Mesenchymal stem cell (in vitro differentiated cells and primary cell): ENCODE measurements at places on chromosomes 6 and 20.

GRCh38 chr6:166772518-166772917, 145.5 kb upstream of the RPS6KA2 start:
- DNase-seq = no peak

GRCh38 chr20:18388860-18389259, 78.0 kb downstream of the DZANK1 start:
- peak; percentile 26 for DNase-seq

GRCh38 chr20:38170826-38171674, 6.0 kb upstream of the TGM2 start:
- DNase-seq = peak; percentile 94

GRCh38 chr6:39091220-39091619, 23.8 kb downstream of the SAYSD1 start:
- no peak for DNase-seq

GRCh38 chr6:142804490-142804889, 140.5 kb downstream of the HIVEP2 start:
- no peak for DNase-seq

- no peak for DNase-seq
Measured at GRCh38 chr6:82385961-82386360, 22.3 kb downstream of the TPBG start.

DNA sequence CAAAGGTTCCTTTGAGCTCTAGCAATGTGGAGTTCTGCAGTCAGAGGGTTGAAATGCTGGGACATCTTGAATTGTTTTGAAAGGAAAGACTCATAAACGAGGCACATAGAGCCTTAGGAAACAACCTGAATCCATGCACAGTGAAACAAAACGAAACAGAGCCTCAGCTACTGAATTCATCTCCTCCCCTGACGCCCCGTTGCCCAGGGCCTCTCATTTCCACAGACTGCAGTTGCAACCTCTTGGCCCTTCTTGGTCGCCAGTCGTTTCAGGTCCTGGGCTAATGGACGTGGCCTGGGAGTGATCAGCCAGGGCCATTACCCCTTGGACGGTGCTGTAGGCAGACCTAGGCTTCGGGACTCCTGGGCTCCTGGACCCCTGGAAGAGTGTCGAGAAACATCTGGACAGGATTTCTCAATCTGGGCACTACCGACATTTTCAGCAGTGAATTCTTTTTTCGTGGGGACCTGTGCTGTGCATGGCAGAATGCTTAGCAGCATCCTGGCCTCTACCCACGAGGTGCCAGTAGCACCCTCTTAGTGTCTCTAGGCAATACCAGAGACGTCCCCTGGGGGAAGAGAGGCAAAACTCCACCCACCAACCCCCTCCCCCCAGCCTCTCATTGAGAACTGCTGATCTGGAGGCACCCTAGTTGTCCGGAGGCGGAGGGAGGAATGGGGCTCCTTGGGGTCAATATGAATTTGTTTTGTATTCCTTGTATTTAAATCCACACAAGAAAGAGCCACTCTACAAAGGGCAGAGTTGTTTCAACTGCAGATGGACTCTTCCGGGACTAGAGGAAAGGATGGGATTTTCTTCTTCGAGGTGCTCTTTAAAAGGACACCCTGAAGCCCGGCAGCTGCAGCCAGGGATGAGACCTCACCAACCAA, 50.2 kb downstream of the TMEM242 start:
- peak; percentile 19 for DNase-seq

GRCh38 chr6:11392778-11393507, 144.6 kb upstream of the TMEM170B start:
- no peak for DNase-seq

DNA sequence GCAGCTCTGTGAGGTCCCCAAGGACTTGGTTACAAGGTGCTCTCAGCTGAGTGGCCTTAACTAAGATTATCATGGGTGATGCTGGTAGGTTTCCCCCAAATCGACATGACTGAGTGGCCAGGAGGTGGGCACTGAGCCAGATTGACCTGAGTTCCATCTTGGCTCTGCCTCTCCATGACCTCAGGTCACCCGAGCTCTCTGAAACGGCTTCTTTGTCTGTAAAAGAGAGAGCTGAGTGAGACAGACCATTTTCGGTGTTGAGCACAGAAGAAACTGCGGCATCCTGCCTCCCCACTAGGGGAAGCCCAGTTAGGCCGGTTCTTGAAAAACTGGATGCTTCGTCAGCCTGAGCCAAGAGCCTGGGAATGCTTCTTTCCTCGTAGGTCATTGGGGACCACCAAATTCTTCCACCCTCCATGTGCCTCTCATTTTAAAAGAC, 14.1 kb upstream of the STX16 start:
- DNase-seq = no peak

- no peak for DNase-seq
Measured at GRCh38 chr20:7748624-7749023, 191.6 kb downstream of the HAO1 start.

GRCh38 chr6:169370054-169370453, 116.4 kb upstream of the THBS2 start:
- DNase-seq = no peak

DNA sequence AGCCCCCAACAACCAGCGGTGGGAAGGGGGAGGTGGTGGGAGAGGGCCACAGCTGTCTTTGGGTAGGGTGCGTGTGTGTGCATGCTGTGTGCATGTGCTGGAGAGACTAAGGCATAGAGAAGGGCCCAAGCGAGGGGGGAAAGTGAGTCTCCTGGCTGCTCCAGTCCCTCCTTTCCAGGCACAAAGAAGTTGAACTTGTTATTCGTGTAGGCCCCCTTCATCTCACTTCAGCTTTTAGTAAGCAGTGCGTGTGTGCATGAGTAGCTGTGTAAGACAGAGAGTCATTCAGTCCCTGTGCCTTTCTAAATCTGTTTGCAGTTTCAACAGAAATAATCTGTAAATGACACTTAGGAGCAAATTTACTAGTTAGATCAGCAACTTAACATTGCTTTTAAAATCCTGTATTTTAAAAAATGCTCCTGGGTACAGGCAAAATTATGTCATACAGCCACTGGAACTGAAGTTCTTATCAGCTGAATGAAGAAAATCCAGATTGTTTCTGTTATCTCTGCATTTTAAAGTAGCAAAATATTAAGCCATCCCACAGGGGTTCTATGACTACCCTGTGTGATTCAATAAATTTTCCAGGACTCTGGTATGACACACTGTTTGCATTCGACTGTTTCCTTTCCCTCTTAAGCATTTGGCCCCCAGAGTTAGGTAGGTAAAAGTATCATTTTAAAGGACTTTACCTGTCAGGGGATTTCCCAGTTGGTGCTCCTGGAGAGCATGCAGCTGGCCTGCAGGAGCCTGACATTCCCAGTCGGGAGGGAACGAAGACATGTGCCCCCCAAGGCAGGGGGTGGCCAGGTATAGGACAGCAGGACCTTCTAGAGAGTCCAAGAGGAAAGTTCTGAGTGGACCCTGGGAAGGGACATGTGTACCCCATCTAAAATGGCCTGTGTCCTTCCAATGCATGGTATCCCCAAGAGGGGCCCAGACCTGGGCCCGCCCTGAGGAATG, 39.0 kb downstream of the MTRES1 start:
- no peak for DNase-seq

DNA sequence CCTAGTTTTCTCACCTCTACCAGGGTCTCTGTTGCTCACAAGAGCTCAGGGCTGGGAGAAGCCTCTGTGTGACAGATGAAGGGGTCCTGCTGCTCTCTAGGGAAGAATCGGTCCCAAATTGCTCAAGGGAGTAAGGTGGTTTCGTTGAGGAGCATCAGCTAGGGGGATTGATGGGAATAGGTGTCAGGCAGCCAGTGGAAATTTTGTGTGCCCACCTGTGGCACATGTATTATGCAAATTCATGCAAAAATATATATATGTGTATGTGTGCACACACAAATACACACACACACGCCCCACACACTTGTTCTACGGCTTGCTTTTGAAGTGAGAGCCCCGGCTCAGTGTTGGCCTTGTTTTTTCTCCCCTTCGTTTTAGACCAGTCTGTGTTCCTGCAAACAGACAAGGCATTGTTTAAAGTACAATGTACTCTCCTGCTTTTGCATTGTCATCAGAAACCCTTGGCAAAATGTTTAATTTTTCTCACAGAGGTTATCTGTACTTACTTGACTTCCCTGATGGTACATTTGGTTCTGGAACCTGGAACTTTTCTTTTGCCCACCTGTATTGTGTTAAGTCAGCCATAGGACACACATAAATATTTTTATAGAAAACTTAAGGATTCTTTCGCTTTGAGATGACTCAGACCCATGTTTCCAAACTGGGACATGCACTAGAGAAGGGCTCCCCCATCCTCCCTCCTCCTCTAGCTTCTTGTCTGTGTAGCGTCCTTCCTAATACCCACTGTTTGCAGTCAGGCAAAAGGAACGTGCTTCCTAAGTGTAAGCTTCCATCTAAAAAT, 26.7 kb downstream of the FOXO3 start:
- peak; percentile 91 for DNase-seq

DNA sequence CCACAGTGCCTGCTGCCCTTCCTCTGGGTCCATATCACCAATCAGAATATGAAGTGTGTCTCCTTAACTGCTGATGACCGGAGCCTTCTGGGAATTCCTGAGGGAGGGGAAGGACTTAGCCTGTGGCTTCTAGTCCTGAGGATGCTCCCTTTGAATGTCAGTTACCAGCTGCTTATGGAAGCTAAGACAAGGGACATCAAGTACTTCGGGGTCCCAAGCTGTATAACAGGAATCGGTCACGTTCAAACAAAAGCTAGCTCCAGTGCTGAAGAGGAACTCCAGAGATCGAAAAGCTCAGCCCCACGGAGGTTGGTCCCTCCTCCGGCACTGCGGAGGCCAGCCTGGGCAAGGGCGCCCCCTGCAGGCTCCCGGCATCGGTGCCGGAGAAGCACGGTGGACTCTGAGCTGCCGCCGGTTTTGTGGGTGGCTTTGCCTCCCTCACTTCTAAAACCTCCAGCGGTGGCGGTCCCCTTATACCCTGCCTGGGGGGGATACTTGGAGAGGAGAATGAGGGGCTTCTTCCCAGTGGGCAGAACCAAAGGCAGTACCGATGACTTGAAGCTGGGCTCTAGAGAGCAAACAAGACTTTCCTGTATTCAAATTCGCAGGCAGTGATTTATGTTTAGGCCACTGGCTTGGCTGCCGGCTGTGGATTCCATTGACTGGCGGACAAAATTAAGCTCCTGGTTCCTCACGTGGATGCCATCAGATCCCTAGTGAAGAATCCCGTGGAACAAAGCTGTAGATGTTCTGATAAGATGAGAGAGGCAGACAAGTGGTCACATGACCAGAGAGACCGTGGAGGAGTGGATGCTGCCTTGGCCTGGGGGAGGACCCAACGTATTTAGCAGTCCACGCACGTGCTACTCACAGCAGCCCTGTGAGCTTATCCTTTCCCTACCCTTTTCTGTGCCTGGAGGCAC, 16.2 kb upstream of the UBR2 start:
- DNase-seq = peak; percentile 75

DNA sequence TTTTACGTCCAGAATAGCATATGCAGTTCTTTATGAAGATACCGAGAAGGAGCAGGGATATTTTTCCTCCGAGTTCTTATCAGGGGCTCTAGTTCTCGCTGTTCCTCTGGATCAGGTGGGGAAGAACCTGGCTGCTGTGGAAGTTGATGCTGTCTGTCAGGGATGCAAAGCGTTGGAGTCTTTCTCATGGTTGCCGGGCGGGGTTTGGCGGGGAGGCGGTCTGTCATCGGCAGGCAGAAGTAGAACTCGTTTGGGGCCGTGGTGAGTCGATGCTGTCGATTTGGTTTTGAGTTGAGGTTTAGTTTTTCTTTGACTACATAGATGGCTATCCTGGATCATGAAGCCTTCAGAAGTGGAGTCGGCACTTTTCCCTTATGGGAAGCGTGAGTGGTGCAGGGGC, 691.2 kb downstream of the QKI start:
- no peak for DNase-seq

GRCh38 chr6:73932866-73933265, 236.9 kb downstream of the CD109 start:
- DNase-seq = no peak

GRCh38 chr6:137217801-137218472, 1.2 kb downstream of the IFNGR1 start:
- DNase-seq = peak; percentile 37

DNA sequence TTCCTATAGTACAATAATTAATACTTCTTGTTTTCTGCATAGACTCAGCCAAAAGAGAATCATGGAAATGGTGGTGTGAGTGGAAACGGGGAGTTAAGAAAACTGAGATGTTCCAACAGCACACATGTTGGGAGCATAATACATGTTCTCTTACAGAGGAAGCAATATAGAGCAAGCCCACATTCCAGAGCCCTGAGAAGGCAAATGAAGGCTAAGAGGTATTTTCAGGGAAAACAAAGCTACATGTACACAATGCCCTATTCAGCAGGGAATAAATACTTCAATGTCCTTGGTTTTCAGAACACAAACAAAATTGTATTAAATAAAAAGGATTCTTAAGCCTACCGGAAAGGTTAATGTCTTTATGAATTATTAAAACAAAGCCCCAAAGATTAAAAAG, 35.1 kb upstream of the SMIM8 start:
- no peak for DNase-seq

- no peak for DNase-seq
Measured at GRCh38 chr6:17621003-17621402, 20.9 kb downstream of the FAM8A1 start.

DNA sequence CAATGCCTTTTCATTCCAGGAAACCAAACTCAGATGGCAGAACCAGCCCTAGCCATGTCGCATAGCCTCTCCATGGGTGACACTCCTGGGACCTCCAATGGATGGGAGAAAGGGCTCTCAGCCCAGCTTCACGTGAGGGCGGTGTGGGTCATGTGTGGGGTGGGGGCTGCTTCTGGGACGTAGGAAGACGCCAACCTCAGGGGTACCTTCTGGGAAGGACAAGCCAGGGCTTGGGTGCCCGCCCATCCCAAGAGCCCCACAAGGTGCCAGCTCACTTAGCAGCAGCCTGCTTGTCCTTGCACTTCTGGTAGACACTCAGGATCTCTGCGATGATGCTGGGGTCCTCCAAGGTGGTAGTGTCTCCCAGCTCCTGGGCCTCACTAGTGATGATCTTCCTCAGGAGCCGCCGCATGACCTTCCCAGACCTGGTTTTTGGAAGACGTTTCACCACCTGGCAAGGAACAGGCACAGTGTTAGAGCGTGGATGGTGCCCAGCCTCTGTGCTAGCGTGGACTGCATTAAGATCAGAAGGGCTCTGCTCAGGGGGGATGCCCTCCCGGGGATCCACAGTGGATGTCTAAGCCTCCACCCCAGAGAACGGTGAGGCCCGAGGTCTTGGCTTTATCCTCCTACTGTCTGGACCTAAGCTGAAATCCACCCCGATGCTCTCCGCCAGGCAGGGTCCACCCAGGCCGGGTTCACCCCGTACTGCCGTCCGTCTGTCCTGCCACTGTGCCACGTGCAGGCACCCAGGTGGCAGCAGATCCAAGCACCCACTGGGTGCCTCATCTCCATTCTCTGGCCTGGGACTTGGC, 15.1 kb upstream of the APMAP start:
- no peak for DNase-seq

GRCh38 chr20:50261471-50262212, 71.0 kb downstream of the CEBPB start:
- DNase-seq = no peak

- DNase-seq = no peak
Measured at GRCh38 chr6:130982941-130983456, 80.0 kb downstream of the EPB41L2 start.
